ENCODE measurements at places on chromosomes 7 and 10.

- no peak for DNase-seq
These were observed 215.7 kb downstream of the RELN start for GRCh38 chr7:103773726-103774125.

DNA sequence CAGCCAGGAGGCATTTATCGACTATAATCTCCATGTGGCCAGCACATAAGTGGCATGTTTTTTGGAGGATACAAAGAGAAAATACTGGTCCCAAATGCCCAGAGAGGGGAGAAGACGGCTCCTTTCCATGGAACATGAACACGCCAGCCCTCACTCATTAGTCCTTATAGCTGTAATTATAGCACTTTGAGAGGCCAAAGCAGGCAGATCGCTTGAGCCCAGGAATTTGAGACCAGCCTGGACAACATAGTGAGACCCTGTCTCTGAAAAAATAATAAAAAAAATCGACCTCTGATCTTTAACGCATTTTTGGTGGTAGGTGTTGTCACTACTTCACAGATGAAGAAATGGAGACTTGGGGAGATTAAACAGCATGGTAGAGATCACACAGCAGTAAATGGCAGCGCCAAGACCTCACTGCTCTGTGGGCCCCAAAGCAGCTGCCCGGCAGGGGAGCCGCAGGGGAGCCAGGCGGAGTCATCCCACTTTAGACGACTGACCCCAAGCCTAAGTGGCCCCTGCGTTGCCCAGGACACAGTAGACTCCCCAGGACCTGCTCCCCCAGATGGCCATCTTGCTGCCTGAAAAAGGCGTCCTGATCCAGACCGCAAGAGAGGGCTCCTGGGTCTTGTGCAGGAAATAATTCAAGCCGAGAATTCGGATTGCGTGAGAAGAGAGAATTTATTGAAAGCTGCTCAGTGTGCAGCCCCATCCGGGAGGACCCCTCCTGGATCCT is 21.2 kb upstream of the PRKAG2 start:
- DNase-seq = no peak

DNA sequence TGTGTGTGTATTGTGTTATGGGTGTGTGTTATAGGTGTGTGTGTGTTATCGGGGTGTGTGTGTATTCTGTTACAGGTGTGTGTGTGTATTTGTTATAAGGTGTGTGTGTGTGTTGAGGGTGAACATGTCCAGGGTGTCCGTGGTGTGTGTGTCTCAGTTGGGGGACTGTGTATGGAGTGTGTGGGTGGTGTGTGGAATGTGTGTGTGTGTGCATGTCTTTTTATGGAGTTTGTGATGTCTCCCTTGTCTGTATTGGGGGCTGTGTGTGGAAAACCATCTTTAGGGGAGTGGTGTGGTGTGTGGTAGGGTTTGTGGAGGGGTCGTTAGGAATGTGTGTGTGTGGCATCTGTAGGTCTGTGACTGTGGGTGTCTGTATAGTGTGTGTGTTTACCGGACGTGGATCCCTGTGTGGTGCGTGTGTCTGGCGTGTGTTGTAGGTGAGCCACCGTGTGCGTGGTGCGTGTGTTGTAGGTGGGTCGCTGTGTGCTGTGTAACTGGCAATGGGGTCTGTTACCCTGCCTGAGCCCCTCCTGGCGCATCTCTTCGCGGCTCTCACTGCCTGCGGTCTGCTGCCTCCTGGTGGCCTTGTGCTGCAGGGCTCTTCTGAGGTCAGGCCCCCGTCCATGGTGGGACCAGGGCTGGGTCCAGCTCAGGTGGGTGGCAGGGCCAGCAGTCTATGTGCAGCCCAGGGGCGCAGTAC is 61.7 kb downstream of the PALD1 start:
- DNase-seq = peak; percentile 33

DNA sequence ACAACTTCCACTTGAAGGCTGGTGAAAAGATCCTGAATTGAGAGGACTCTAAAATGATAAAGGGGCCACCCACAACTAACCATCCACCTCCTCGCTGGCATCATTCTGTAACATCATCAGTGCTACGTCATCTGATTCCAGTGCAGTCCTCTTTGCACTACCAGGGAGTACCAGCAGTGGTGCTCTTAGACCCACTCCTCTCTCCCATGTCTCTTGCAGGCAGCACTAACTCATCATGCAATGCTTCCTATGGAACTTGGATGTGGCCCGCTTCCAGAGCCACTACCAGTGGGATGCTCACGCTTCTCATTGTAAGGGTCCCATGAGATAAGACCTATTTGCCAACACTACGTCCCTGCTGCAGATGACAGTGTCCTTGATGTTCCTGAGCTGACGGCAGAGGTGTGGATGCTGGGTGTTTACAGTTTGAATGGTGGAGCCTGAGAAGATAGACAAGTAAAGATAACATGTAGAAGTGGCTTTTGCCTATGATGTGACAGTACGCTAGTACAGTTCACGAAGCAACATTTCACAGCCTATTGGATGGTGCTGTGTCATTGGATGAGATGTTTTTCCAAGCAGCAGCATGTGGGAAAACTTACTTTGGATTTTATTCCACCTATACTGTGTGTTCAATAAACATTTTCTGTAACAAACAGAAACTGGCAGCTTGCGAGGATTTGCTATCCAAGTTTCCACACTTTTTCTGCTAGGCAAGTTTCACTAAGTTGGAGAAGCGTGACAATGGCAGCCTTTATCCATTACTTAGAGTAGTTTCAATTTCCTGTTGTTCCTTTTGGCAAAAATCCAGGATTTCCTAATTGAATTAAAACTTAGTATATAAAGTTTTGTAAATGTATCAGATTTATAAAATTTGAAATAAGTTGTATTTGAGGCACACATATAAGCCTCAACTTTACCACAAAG is 35.8 kb upstream of the COBL start:
- DNase-seq = no peak

GRCh38 chr10:102235598-102235920 is 5.8 kb downstream of the PITX3 start:
- DNase-seq = no peak

- DNase-seq = no peak
These were observed 35.5 kb upstream of the HABP2 start for GRCh38 chr10:113517165-113517900.

DNA sequence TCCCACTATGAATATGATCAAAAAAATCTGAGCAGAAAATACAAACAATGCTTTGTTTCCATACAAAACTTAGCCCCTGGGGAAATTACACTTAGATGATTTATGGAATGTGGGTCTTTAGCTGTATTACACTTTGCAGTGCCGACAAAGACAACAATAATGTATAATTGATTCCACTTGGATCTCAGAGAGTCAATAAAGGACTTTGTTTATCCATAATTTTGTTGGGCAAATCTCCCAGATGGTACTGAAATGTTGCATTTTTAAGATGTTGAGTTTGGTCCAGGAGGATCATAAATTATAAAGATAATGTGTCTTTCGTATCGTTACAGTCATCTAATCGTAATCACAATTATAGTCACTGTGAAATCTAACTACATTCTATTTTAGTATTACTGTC is 66.9 kb upstream of the DOCK1 start:
- no peak for DNase-seq

- DNase-seq = no peak
These were observed 1.0 kb upstream of the NPFFR1 start for GRCh38 chr10:70284542-70285475.

- no peak for DNase-seq
These were observed 83.2 kb upstream of the SFMBT2 start for GRCh38 chr10:7493996-7494395.
